ENCODE measurements at places on chromosomes 3 and 15.
A peak's percentile ranks its signal among the peaks of the same experiment; 100 is the strongest.

GRCh38 chr3:66534304-66534845 lies 33.6 kb upstream of the LRIG1 start:
- no peak for DNase-seq

GRCh38 chr3:134630506-134630905 lies 20.3 kb downstream of the KY start:
- no peak for DNase-seq

DNA sequence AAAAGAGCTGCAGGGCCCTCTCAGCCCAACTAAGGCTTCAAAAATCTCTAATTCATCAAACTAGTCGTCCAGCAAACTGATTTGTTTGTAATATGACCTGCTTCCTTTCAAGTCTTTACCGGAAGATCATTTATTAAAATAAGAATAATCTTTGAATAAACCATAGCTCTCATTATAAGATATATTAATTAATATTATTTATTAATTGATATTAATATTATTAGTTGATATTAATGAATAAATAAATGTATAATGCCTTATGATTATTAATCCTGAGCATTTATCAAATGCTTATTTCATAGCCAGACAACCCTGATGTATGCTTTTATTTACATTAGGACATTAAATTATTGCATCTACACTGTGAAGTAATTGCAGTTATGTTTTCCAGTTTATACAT lies 550.7 kb upstream of the ALCAM start:
- DNase-seq: no peak

DNA sequence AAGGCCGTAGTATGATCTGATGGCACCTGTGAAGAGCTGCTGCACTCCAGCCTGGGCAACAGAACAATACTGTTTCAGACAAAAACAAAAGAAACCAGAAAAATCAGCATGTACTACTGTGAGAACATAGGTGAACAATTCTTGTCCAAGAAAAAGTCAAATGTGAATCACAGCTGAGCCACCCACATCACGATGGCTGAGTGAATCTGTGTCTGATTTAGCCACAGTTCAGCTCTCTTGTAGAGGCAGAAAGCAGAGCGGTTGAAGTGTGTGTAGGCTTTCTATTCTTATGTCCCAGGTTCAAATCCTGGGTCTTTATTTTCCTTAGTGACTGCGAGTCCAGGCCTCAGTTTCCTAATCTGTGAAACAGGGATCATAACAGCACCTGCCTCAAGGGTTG lies 4.4 kb upstream of the FURIN start:
- no peak for DNase-seq

- no peak for DNase-seq
These were observed 35.3 kb upstream of the CDCP1 start for GRCh38 chr3:45181496-45181895.

DNA sequence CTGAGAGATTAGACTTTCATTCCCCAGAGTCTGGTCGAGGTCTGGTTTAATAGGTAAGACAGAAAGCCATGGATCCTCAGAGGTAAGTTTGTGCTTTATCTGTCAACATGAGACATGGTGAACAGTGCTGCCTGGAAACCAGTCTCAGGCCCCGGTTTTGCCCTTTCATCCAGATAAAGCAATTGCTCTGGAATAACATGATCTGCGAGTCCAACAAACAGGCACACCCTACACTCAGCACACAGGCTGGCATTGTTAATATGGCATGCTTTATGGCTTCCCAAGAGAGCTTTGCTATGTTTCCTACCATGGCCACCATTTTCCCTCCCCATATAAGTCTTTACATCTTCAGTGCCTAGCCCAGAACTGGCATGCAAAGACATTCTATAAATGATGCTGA lies 30.1 kb upstream of the MNS1 start:
- DNase-seq: no peak

GRCh38 chr3:104672331-104672730 lies 694.4 kb upstream of the ALCAM start:
- DNase-seq: no peak

GRCh38 chr15:34365836-34366235 lies 1.2 kb downstream of the LPCAT4 start:
- no peak for DNase-seq

GRCh38 chr3:15096046-15096445 lies 2.9 kb downstream of the RBSN start:
- DNase-seq: no peak

DNA sequence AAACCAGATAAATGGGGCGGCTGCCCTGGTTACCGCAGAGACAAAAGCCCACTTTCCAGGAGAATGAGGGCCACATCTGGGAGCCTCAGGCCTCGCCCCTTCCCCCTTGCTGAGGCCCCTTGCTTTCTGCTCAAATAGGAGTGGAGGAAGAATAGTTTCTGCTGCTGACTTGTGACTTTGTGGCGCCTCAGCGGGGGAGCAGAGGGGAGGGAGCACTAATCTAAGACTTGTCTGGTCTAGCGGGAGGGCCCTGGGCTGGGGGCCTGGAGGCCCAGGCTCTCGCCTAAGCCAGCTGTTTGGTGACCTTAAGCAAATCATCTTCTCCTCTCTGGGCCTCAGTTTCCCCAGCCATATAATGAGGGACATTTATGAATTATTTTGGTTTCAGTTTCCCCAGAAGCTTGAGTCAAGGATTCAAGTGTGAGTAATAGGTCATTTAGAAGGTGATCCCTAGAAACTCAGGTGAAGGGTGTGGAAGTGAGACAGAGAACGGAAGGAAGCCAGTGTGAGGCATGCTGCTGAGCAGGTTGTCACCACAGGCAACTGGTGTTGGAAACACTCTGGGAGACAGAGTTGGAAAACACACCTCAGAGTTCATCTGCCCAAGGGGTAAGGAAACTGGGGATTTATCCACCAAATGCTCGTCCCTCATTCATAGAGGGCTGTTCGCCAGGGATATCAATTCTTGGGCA lies 25.9 kb upstream of the SMAD3 start:
- DNase-seq: no peak

- no peak for DNase-seq
These were observed 282.6 kb upstream of the LRRC3B start for GRCh38 chr3:26340001-26340400.

DNA sequence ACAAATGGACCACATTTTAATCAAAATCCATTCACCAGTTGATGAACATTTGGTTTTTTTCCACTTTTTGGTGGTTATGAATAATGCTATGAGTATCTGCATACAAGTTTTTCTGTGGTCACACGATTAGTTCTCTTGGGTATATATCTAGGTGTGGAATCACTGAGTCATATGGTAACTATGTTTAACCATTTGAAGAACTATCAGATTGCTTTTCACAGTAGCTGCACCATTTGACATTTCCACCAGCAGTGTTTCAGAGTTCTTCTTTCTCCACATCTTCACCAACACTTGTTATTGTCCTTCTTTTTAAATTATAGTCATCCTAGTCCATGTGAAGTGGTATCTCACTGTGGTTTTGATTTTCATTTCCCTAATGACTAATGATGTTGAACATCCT lies 33.3 kb upstream of the ATG7 start:
- peak; percentile 92 for DNase-seq

GRCh38 chr3:119225121-119225520 lies 15.6 kb downstream of the B4GALT4 start:
- no peak for DNase-seq

DNA sequence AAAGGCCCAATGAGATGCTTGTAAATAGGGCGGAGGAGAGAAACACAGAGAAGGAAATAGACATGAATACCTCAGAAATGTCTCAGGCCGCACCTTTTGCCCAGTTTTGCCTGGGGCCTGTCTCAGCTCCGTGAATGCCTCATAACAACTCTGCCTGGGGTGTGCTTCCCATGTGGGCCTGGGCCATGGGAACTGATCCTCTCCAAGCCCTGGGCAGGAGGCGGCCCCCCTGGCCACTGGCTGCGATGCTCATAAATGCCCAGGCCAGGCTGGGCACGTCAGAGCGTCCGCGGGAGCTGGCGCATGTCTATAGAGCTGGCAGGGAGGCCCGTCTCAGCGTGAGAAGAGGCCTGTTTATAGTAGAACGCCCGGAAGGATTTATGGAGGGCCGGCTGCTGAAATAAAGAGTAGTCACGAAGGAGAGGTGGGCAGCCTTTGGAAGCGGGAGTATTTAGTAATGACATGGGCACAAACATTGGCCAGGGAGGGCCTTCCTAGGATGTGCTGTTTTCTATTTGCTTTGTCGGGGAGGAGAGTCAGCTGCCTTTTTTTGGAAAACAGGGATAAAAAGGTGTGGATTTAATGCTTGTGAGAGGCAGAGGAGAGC lies 85.9 kb upstream of the IGF1R start:
- DNase-seq: no peak
